ENCODE measurements at places on chromosomes 4 and X.

DNA sequence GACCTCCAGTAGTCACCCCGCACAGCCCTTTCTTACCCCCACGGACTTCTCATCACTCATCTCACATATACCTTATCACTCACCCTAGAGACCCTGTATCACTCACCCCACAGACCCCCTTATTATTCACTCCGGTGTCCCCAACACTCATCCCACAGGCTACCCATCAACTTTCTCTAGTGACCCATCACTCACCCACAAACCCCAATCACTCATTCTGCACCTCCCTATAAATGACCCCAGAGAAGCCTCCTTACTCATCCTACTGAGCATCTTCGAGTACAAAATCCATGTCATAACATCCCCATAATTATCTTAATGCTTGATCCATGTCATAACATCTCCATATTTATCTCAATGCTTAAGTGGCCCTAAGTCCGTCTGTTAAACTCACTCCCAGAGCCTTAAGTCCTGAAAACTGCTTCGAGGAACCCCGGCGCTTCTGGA is 934 bp downstream of the ZNF41 start:
- no peak overlapping the region for H3K27ac ChIP-seq
- no peaks in the 10 kb centered on the region for H3K27me3 ChIP-seq
- no peaks in the 10 kb centered on the region for H3K4me1 ChIP-seq
- H3K4me3 ChIP-seq = peak overlapping the region; percentile 72

- no peaks in the 10 kb centered on the region for H3K36me3 ChIP-seq
- no peaks in the 10 kb centered on the region for H3K27me3 ChIP-seq
- H3K4me3 ChIP-seq = no peak overlapping the region
- no peak overlapping the region for H3K27ac ChIP-seq
- DNase-seq = no peak
These were observed 51.6 kb downstream of the CLCN4 start for GRCh38 chrX:10208281-10208856.

GRCh38 chr4:175671491-175671934 is 140.6 kb downstream of the GPM6A start:
- H3K4me3 ChIP-seq = no peak overlapping the region
- H3K36me3 ChIP-seq = no peaks in the 10 kb centered on the region
- no peaks in the 10 kb centered on the region for H3K27me3 ChIP-seq
- DNase-seq = no peak
- H3K4me1 ChIP-seq = peaks cover 2% of the 10 kb centered on the region
- H3K27ac ChIP-seq = no peak overlapping the region

GRCh38 chr4:74311696-74312313 is 3.5 kb downstream of the EPGN start:
- no peaks in the 10 kb centered on the region for H3K36me3 ChIP-seq
- no peaks in the 10 kb centered on the region for H3K27me3 ChIP-seq
- no peaks in the 10 kb centered on the region for H3K4me1 ChIP-seq
- no peak overlapping the region for H3K4me3 ChIP-seq

GRCh38 chrX:55220119-55220794 is at the start of gene PAGE5:
PAGE5 (plus strand) TSS chrX:55220346; CDS start chrX:55221383, 1,037 bp downstream.
- no peaks in the 10 kb centered on the region for H3K36me3 ChIP-seq
- no peak within 1 kb of the TSS for H3K27ac ChIP-seq
- no peaks in the 10 kb centered on the region for H3K27me3 ChIP-seq
- H3K4me3 ChIP-seq = no peak within 1 kb of the TSS
- no peak for DNase-seq

GRCh38 chr4:2803624-2804448 is 11.0 kb downstream of the SH3BP2 start:
- H3K27me3 ChIP-seq = no peaks in the 10 kb centered on the region
- H3K27ac ChIP-seq = no peak overlapping the region
- DNase-seq = no peak

- H3K36me3 ChIP-seq = no peaks in the 10 kb centered on the region
- no peak for DNase-seq
- H3K4me1 ChIP-seq = no peaks in the 10 kb centered on the region
- no peak overlapping the region for H3K4me3 ChIP-seq
These were observed 7.4 kb upstream of the PDE6B start for GRCh38 chr4:617644-618641.

Data from iPS DF 6.9 (cell line).